D341Med (cell line): ENCODE measurements at places on chromosomes 4 and X.

GRCh38 chr4:6896035-6896434 is 13.6 kb upstream of the TBC1D14 start:
- no peak for DNase-seq

- no peak for DNase-seq
Observed at GRCh38 chr4:65021737-65022136, 612.5 kb upstream of the TECRL start.

- DNase-seq = peak; percentile 25
Observed at GRCh38 chr4:178395798-178396197, 953.6 kb upstream of the AGA start.

DNA sequence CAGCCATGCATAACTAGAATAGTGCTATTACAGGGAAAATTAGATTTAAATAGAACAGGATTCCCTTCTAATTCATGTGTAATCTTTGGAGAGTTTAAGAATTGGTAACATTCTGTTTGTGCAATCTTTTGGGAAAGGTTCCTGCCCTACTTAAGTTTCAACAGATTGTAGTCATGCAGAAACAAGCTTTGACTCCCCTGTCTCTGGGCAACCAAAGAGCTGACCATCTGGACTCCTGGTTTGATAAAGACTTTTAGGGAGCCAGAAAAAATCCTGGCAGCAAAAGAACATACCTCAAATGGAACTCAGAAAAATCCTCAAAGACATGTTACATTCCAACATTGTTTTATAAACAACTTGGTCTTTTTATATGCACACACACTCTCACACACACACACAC is 191.1 kb upstream of the NEIL3 start:
- no peak for DNase-seq

- peak; percentile 84 for DNase-seq
Observed at GRCh38 chrX:152637649-152638442, at the start of gene GABRQ. Gene GABRQ, plus strand, starts transcription at chrX:152637895. Its CDS starts 308 bp downstream, at chrX:152638203.

GRCh38 chrX:34401411-34401810 is 255.7 kb downstream of the TMEM47 start:
- DNase-seq = no peak

- no peak for DNase-seq
Observed at GRCh38 chr4:3361406-3361805, 68.6 kb downstream of the RGS12 start.

DNA sequence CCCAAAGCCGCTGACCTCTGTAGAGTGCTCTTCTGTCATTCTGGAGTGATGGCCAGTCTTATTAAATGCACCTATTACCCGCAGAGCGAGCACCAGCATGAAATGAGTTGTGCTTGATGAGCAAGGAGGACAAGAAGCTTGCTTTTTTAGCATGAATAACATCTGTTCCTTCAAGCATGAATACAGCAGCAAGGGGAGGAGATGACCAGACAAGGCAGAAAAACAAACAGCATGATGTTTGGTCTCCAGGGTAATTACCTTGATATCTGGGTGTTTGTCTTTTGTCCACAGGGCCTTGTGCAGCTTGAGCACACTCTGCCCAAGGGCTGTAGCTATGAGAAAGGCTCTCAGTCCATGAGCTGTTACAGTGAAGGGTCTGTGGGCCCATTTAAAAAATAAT is 324.8 kb upstream of the DDX53 start:
- DNase-seq = no peak

GRCh38 chr4:111959222-111959621 is 186.0 kb upstream of the FAM241A start:
- no peak for DNase-seq
